ENCODE measurements at places on chromosomes 2 and 18. TPM values are rescaled to one million over a fixed set of nuclear protein-coding genes. Genes with fewer than 3 reads are reported as not detected.

BMP10 gene
- not detected for total RNA-seq

MAP3K19 gene
- total RNA-seq = not detected

CACNB4 gene
- 1.1 TPM for total RNA-seq

CDKL4 gene
- 3.4 TPM for total RNA-seq

ZNF521 gene
- total RNA-seq = 25.0 TPM

PDE1A gene
- 42.4 TPM for total RNA-seq

PREPL gene
- 45.3 TPM for total RNA-seq

SP100 gene
- 60.4 TPM for total RNA-seq

GAREM1 gene
- total RNA-seq = 4.1 TPM

IL1A gene
- 2.3 TPM for total RNA-seq

CYP27C1 gene
- total RNA-seq = 0.18 TPM

TMEM163 gene
- total RNA-seq = not detected

RAX gene
- not detected for total RNA-seq

STPG4 gene
- 0.37 TPM for total RNA-seq

SULT1C2 gene
- total RNA-seq = 0.83 TPM

CASP8 gene
- 21.5 TPM for total RNA-seq

SPP2 gene
- total RNA-seq = not detected

DOCK10 gene
- total RNA-seq = 7.8 TPM

EPB41L5 gene
- 13.7 TPM for total RNA-seq

MREG gene
- total RNA-seq = 0.71 TPM

IL1RN gene
- 0.71 TPM for total RNA-seq

FAM110C gene
- total RNA-seq = not detected
